Activated T-helper 1 cell treated with Interleukin-2 at 50 U/mL for 16 hours (primary cell): ENCODE measurements at places on chromosomes 3 and 15.

GRCh38 chr3:111734652-111735051 lies 124.4 kb upstream of the PHLDB2 start:
- no peak for DNase-seq

- DNase-seq = no peak
These were observed 499.1 kb downstream of the MAGI1 start for GRCh38 chr3:65539616-65540015.

DNA sequence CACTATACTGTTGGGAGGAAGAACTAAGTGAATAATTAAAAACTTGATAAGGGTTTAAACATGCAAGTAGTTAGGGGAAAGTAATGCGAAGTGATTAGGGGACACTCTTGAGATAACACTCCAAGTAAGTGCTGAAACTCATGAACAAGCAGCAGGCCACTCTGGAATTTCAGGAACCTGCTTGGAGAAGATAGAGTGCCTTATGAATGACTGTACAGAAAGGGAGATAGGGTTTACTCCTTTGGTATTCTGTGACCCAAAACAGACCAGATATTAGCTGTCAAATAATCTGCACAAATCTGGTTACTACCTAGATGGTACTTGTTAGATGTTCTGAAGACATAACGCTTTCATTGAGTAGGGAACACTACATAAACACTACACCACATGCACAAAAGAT lies 85.6 kb downstream of the FRMD4B start:
- no peak for DNase-seq

- DNase-seq = no peak
These were observed 939 bp upstream of the ULK3 start for GRCh38 chr15:74843891-74844299.

DNA sequence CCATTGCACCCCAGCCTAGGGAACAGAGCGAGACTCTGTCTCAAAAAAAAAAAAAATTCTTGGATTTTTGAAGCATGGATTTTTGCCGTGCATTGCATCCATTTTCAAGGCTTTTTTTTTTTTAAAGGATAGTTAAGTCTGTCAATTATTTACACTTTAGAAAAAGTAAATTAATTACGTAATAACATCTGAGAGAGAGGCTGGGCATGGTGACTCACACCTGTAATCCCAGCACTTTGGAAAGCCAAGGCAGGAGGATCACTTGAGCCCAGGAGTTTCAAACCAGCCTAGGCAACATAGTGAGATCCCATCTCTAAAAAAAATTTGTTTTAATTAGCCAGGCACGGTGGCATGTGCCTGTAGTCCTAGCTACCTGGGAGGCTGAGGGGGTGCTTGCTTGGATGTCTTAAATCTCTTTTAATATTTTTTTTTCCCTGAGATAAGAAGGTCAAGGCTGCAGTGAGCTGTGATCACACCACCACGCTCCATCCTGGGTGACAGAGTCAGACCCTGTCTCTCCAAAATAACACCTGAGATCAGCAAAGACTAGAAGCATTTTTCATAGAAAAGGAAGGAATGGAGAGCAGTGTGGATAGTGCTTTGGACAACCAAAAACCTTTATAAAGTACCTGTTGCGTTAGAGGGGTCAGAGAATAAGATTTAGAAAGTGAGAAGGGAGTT lies 6.8 kb upstream of the SENP7 start:
- DNase-seq = no peak

- no peak for DNase-seq
These were observed 33.1 kb upstream of the EIF5A2 start for GRCh38 chr3:170941551-170941950.

- no peak for DNase-seq
These were observed 38.8 kb upstream of the TNFSF10 start for GRCh38 chr3:172561897-172562640.

- DNase-seq = no peak
These were observed 26.5 kb downstream of the TM4SF18 start for GRCh38 chr3:149306751-149307434.

GRCh38 chr3:160768918-160769317 lies 12.9 kb downstream of the PPM1L start:
- DNase-seq = no peak

- no peak for DNase-seq
These were observed 15.4 kb downstream of the C15orf62 start for GRCh38 chr15:40785164-40785563.

DNA sequence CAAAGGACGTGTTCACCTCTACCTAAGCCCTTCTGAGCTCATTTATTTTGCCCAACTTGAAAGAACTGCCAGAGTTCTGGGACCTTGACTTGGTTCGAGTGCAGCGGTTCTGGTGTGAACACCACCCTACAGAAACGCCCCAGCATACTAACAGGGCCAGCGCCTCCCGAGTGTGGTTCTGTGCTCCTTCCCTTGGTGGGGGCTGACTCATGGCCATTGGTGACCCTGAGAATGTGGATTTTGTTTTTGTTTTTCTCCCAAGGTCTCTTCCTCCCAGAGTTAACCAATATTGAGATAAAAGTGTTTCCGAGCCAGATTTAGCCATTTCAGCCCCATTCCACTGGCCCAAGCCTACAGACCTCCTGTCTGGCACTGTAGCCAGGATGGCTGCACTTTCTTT lies 27.9 kb downstream of the SEMA7A start:
- DNase-seq = no peak

DNA sequence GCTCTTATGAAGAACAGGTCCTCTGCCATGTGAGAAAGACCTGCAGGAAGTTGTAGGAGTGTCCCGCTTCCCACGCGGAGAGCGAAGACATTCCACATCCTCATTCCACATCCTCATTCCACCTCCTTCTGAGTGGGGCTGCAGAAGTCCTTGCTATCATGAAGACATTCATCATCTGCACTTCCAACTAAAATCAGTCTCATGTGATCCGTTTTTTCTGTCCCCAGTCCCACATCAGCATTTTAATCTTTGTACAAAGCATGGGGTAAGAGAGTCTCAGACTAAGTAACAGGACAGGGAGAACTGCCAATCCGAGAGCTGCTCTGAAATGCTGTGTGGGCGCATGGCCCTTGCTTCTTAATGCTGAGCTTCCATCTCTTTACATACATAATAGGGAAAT lies 227.2 kb downstream of the RSRC1 start:
- DNase-seq = no peak
